ENCODE measurements at places on chromosomes 3 and 15.

DNA sequence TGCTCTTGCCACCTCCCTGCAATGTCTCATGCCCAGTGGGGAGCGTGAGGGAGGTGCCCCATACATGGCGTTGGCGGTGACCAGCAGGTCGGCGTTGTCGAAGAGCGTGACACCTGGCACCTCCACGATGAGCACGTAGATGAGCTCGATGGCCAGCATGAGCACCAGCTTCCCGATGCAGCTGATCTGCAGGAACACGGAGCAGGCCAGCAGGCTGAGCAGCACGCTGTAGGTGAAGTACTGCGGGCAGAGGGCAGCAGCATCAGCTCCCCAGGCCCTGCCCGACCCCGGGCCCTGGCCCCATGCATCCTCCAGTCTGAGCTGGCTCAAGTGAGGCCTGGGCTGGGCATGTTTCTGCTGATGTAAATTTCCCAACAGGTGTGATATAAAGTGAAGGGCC lies 98.3 kb downstream of the SEC22A start:
- DNase-seq = no peak

- DNase-seq = no peak
Observed at GRCh38 chr3:9746330-9746729, 3.4 kb upstream of the OGG1 start.

DNA sequence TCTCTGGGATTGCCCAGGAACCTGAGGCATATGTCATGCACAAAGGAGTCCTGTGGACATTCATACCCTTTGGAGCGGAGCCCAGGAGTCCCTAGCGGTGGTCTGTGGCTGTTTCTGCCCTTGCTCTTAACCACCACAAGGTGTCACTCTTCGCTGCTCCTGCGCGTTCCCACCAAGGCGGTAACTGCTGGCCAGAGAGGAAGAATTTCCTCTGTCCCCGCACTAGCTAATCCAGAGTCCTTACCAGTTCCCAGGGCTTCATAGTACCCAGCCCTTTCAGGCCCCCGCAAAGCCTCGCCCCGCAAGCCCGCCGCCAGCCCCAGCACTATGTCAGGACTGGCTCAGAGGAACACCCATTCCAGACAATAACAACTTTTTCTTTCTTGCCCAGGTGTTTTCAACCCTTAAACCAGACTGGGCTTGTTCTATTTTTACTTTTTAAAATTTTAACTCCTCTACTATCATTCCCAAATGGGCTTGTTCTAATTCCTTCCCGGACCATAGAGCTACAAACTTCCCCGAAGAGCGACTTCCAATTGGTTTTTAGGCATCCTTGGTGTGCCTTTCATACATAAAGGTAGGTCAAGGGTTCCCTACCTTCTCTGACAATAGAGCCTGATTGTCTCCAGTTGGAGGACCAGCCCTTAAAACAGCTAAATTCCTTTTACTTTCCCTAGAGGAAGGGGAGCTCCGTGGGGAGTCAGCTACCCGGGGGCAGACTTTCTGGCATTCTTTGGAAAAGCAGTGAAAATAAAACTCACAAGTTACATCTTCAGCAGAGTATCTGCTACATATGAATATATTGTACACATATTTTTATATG lies 31.8 kb upstream of the ZNF774 start:
- peak; percentile 51 for DNase-seq

DNA sequence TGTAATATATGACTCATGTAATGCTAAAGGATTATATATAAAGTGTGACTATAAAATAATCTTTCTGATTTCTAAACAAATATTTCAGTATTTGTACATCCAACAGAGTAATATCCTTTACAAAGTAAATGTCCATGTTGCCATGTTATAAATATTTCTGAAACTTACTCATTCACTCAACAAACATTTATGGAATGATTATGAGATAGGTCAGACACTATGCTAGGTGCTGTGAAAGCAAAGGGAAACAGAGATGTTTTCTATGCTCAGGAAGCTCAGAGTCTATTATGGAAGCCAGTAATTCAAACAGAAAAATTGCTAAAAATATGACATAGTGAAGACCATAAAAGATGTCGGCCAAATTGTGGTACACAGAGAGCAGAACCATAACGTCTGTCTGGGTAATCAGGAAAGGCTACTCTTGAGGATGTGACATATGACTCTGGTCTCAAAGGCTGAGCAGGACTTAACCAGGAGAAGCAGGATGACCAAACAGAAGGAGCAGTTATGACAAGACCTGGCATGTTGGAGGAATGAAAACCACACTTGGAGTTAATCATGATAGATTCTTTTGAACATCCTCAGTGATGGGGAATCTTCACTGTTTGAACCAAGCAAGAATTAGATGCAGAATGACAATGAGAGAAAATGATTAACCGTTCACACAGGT lies 39.0 kb upstream of the MYO5C start:
- DNase-seq = no peak

- DNase-seq = no peak
Observed at GRCh38 chr3:193530231-193531165, 24.2 kb downstream of the ATP13A4 start.

DNA sequence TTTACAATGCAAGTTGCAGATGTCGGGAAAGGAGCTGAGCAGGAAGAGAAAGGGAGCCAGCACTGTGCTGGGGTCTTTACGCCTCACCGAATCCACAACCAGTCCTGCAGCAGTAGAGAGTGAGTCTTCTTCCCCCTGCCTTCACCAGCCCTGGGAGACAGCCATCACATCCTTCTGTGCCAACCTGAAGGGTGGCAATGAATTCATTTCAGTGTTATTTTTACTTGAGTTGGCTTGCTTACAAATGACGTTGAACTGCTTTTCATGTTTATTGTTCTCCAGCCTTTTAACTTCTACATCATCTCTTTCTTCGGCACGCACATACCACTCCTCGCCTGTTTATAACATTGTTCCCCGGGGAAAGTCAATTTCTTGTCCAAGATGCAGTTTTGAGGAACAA lies 77.1 kb downstream of the TRIM42 start:
- no peak for DNase-seq

GRCh38 chr3:48598323-48599076 lies 3.4 kb upstream of the COL7A1 start:
- no peak for DNase-seq

DNA sequence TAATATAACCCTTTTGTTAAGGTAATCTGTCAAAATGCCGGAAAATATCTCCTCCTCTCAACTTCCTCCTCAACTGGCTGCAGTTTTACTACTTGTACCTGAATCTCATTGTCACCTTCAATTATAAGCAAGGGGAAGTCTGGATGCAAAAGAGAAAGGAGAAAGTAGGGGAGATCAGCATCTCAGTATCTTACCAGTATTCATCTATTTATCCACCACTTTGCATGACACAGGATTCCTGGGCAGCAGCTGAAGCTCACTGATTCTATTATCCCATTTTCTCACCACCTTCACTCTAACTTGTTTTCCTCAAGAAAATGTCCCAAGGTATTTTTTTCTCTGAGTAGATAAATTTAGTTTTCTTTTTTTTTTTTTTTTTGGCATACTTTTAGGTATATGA lies 440.5 kb upstream of the CBLB start:
- no peak for DNase-seq

GRCh38 chr3:126964950-126965349 lies 18.0 kb upstream of the PLXNA1 start:
- no peak for DNase-seq

- DNase-seq = no peak
Observed at GRCh38 chr15:50911621-50912020, 3.1 kb downstream of the AP4E1 start.

Data from GM06990 (cell line).